ENCODE measurements at places on chromosomes 3 and 15.

DNA sequence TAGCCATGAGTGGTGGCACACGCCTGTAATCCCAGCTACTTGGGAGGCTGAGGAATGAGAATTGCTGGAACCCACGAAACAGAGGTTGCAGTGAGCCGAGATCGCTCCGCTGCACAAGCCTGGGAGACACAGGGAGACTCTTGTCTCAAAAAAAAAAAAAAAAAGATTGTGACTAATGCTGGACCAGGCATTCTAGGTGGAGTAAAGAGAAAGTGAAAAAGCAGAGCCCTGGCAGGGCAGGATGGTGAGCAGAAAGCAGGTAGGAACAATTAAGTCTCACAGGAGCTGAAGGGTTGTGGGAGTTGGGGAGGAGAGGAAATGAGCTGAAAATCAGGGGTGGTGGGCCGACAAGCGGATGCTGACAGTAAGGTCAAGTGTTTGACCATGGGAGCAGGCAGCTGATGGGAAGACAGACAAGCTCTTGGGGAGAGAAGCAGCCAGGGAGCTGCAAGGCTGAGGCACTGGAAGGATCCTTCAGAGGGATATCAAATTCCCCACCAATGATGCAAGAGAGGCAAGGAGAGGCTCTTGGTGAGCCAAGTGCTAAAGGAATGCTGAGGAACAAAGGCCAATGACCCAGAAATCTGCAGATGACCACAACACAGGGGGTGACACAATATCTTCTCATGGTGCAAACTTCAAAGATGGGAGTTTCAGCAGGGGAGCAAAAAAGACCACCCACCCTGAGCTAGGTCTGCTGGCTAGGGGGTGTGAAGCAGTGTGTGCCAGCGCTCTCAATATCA lies 251.1 kb downstream of the ULK4 start:
- no peak for DNase-seq

DNA sequence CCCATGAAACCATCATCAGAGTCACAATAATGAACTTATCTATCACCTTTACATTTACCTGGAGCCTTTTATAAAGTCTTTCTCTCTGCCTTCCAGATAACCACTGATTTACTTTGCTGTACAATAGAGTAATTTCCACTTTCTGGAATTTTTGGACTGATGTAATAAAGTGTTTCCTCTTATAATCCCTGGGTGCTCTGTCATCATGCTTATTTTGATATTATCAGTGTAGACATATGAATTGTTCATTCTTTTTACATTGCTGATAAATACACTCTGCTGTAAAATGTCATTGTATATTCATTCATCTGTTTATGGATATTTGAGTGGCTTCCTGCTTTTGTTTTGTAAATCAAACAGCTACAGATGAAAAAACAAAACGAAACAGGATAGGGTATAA lies 27.0 kb upstream of the IREB2 start:
- no peak for DNase-seq

- DNase-seq = no peak
Measured at GRCh38 chr15:88891540-88892254, 3.6 kb downstream of the HAPLN3 start.

DNA sequence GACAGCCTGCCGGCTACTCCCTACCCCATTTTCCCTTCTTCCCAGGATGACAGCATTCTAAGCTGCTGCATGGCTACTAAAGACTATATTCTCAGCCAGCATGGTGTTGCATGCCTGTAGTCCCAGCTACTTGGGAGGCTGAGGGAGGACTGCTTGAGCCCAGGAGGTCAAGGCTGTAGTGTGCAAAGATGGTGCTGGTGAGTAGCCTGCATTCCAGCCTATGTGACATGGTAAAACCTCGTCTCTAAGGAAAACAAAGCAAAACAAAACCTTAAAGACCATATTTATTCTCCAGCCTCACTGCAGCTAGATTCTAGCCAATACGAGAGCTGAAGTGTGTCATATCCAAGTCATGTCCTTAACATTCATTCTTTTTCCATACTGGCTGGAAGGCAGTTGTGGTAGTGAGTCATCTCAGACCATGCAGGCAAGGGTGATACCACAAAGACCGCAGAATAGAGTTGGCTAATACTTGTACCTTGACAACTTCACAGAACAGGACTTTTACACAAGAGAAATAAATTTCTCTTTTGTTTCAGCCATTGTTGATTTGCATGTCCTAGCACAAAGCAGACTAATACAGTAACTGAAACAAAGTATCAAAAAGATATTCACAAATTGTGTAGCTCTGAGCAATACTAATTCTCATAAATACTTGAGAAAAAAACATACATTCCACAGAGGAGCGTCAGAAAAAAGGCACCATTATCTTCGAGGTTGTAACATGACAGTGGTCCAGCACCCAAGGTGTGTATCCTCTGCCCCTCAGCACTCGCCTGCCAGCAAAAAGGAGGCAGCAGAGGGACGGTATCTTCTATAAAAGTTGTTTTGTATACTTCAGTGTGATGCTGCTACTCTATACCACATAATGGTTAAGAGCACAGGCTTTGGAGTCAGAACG lies 14.8 kb downstream of the PBRM1 start:
- DNase-seq = peak; percentile 22

DNA sequence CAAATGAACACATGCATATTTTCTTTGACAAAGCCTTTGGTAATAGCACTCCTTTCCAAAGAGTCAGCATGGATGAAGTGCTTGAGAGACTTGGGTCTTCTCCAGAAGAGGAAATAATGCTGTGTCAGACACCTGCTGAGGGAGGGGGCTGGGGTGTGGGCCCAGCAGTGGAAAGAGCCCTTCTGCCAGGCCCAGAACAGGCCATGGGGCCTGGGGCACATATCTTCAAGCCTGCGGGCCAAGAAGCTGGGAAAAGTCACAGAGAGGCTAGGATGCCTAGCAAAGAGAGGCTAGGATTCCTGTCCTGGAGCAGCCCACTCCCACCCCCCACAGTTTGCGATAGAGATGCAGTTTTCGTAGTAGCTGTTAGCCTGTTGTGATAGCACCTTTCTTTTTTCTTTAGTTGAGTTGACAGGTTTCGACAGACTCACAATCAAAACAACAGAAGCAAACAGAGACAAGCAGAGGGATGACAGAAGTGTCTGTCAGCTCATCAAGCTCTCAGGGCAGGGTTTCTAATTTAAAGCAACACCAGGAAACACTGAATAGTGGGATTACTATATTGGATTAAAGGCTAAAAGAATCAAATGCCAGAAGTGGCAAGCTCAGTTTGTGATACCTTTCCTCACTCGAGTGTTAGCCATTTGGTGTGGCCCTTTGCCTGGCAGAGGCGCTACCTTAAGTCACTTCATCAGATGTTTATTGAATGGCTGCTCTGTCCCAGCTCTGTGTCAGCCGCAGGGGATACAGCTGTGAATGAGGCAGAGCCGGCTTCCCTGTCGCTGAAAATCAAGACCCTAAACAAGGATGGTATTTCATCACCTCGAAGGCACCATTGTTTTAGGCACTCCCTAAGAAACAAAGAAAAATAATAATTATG lies 19.0 kb downstream of the CMTM7 start:
- DNase-seq = no peak

GRCh38 chr3:119613872-119614271 lies 16.2 kb downstream of the PLA1A start:
- no peak for DNase-seq

- DNase-seq = no peak
Measured at GRCh38 chr15:57540211-57540610, 51.5 kb upstream of the MYZAP start.

- no peak for DNase-seq
Measured at GRCh38 chr3:106962993-106963392, 414.2 kb upstream of the CCDC54 start.

DNA sequence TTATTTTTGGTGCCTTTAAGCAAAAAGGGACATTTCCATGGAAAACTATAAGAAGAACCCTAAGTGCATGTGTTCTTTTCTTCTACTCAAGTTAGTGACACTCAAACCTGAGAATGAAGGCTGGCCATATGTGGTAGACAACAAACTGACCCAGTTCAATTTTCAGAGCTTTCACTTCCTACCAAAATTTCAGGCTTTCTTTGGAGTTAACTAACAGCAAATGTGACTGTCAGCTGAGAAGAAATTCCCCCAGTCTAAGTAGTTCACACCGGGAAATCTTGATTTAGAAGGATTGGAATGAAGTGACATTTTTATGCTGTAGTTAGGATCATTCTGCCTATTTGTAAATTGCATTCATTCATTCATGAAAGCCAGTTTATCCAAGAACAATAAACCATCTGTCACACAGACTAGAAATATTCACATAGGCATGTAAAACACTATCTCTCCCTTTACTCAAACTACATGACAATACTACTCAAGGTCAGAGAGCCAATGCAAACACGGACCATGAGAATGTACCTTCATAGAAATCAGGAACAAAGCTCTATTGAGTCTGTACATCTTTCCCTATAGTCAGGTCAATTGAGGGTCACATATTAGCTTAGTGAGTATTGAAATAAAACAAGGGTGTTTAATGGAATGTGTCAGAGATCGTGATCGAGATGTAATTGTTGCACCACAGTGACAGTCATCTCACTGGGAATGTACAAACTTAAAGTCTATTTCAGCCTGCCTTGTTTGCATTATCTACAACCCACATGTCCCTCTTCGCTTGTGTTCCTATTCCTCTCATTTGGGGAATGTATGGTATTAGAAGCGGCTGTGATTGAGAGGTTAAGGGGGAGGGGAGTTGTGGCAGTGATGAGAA lies 113.8 kb upstream of the TGFBR2 start:
- DNase-seq = no peak

GRCh38 chr3:57382933-57383332 lies 90.4 kb upstream of the ASB14 start:
- no peak for DNase-seq

GRCh38 chr3:44001072-44001471 lies 240.6 kb upstream of the TOPAZ1 start:
- no peak for DNase-seq

DNA sequence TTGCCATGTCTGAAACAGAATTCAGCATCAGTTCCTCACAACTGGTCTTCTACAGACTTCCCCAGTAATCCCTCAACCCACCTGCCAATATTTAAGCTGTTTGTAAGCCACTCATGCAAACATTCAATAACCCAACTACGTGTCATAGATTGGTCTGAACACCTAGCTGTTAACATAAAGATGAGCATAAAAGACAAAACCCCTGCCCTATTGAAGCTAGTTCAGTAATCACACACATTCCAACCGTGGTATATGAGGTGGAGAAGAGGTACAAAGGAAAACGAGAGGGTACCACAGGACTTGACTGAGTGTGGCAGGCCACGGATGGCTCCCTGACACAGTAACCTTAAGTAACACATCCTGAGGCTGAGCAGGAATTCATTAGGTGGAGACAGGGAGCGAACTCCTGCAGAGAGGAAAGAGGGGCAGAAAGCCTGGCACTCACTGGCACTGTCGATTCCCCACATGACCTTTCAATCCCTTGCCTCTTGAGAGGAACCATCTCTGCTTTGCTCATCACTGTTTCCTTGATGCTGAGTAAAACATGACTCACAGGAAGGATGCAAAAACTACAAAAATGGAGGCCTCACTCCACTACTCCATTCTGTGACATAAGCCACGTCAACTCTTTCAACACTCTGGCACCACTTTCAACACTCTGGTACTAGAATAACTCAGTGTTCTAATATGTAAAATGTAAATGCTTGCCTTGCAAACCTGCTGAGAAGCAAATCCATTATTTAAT lies 31.3 kb downstream of the RPN1 start:
- no peak for DNase-seq

- DNase-seq = no peak
Measured at GRCh38 chr15:29903785-29904464, 81.7 kb upstream of the TJP1 start.

- no peak for DNase-seq
Measured at GRCh38 chr15:42182961-42183360, 25.1 kb downstream of the VPS39 start.

DNA sequence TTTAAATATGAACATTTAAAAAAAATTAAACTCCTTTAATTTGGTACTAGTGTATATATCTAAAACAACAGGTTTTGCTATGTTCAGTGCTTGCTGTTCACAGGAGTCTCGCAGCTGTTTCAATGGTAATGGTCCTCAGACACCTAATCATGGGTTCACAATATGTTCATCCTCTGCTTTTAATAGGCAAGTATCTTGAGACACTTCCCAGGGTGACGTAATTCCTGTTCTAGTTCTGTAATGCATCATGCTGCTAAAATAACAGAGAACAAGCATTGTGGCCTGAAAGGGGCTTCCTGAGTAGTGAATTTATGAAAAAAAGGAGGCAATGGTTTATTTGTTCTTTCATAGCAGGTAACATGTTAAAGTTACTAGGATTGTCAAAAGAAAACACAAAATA lies 625.2 kb upstream of the GBE1 start:
- no peak for DNase-seq

DNA sequence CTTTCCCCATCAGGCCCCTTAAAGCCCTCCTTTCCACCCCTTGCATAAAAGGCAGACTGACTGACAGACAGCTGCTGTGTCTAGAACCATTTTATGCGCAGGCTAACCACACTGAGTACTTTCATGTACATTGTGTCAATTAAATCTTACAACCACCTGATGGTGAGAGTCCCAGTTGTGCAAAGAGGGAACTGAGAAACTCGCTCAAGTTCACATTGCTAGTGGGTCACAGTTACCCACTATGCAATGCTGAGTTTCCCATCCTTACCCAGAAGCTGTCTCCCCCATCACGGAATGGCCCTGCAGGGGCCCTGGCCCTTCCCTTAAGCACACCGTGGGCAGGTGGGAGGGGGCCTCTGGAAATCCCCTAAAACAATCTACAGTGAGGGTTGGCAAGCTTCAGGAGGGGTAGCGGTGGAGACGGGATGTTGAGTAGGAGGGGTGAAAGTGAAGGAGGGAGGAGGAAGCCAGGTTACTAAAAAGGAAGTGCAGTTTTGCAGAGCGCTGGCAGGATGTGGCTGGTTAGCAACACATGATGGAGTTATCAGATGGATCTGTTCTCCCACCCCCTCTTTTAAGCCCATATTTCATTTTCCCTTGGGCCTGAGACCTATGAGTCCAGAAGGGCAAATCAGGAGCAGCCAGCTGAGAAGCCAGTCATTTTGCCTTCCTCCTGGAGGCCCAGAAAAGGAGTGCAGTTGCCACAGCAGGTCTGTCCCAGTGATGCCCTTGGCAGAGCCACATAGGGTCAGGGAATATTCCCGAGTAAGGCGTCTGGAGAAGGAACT lies 30.0 kb downstream of the STARD5 start:
- DNase-seq = peak; percentile 64

DNA sequence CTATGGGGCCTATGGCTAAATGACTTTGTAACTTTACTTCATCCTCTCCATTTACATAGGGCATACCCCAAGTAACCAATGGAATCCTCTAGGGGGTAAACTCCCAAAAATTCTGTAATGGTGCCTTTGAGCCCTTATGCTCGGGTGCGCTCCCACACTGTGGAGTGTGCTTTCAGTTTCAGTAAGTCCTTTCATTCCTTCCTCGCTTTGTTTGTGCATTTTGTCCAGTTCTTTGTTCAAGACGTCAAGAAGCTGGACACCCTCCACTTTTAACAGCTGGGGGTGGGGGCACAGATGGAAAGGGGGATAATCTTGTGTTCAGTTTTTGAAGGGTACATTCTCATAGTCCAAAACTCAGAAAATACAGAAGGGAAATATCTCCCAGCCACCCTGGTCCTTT lies 84.4 kb upstream of the C2CD4B start:
- no peak for DNase-seq

- DNase-seq = no peak
Measured at GRCh38 chr3:192772240-192772894, 45.0 kb upstream of the FGF12 start.
